Stimulated activated effector memory CD8-positive, alpha-beta T cell treated with anti-CD3 and anti-CD28 coated beads, Interleukin-12 subunit alpha, Interleukin-12 subunit beta, amount 100 ng/mL, for 72 hours (primary cell): ENCODE measurements at places on chromosomes 13 and 19.

- no peak for DNase-seq
Observed at GRCh38 chr19:44525721-44526430, 3.6 kb downstream of the CEACAM20 start.

GRCh38 chr19:44308011-44308410 is 3.2 kb upstream of the ZNF235 start:
- no peak for DNase-seq

DNA sequence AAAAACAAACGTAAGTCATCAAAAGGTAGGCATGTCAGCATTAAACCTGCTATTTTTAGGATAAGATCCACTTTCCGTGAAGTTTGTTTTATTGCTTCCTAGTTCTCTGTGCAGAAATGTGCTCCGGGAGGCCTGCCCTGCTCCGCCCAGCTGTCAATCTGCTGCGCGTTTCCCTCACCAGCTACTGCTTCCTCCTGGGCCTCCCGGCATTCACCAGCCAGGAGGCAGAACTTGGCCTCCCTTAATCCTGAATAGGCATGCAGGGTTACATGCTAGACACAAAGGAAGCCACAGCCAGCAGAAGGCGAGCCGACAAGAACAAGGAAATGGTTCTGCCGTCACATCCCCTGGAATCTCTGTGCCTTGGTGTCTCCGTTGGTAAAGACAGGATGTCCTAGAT is 386.2 kb downstream of the IRS2 start:
- no peak for DNase-seq

- DNase-seq: no peak
Observed at GRCh38 chr19:41373993-41374392, 2.3 kb upstream of the TMEM91 start.

DNA sequence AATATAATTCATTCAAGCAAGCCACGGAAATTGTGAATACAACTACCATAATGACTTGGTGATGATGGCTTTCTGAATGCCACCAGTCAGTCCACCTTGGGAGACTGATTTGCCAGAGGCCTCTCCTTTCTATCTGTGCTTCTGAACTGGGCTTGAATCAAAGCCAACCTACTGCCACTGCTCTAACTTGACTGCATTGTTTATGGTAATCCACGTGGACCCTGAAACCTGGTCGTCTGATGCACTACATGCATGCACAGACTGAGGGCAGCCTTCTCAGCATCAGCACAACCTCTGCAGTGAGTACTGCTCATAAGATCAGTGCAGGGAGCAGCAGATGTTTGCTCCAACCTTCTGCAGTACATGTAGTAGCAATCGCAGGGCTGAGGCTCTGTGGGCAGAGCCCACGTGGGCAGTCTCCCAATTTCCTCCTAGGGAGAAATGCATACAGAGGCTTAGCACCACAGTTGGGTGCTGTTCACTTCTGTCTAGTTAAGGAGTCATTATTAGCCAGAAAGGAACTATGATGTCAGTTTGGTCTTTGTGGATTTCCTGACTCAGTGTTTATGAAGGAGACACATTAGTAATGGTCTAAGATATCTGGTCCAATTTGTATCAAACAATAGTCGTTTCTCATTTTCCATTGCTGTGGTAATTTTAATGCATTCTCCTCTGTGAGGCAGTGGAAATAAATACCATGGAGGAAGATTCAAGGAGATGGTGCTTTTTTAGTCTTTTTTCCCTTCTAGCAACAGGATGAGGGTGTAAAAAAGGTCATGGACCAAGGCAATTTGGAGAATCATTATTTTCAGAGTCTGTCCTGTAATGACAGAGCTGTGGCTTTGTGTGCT is 82.5 kb downstream of the AKAP11 start:
- peak; percentile 69 for DNase-seq

- no peak for DNase-seq
Observed at GRCh38 chr19:51771376-51772130, 10.6 kb downstream of the FPR2 start.

DNA sequence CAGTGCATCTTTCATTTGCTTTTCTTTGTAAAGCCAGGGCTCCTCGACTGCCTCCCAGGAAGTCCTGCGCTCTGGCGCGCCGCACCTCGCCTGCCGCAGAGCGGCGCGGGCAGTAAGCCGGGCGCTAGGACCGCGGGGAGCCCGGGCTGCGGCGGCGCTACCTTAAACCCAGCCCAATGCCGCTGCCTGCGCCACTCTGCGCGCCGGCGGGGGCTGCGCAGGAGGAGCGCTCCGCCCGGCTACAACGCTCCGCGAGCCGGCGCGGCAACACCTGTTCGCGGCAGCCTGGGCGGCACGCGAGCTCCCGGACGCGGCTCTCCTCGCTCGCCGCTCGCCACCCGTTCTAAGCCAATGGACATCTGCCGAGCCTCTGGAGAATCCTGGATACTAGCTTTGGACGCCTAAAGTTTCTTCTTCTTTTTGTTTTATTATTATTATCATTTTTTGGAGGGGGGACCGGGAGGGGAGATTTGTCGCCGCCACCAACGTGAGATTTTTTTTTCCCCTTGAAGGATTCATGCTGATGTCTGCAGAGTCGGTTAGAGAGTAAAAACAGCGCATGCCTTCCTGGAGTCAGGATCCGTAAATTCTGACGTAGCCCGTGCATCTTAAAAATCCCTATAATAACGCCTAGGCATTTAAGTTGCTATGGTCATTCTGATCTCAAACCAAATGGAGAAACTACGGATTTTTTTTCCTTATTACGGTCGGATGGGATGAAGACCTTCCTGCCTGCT is at the start of gene FGF9:
FGF9 (plus strand) TSS at position 191 of the 737 bp plus-strand sequence. CDS start 840 bp downstream, outside the sequence.
- peak; percentile 80 for DNase-seq
